Activated CD4-positive, alpha-beta T cell treated with anti-CD3 and anti-CD28 coated beads, Interleukin-2, amount 10 ng/mL, durations not matched to agents 7 days and 5 days (primary cell): ENCODE measurements at places on chromosomes 3 and 15. TPM values are rescaled to one million over a fixed set of nuclear protein-coding genes. Genes with fewer than 3 reads are reported as not detected.

BHLHE40 gene
- total RNA-seq, result 105 TPM

PLIN1 gene
- not detected for total RNA-seq

AGBL1 gene
- total RNA-seq, result not detected

ALPK3 gene
- total RNA-seq, result 0.15 TPM

ST8SIA2 gene
- not detected for total RNA-seq

ITGA11 gene
- total RNA-seq, result 1.1 TPM

REC114 gene
- total RNA-seq, result not detected

SRGAP3 gene
- 4.0 TPM for total RNA-seq

NR1I2 gene
- total RNA-seq, result 0.10 TPM

ECE2 gene
- total RNA-seq, result not detected

CPNE4 gene
- total RNA-seq, result not detected

ANKUB1 gene
- total RNA-seq, result not detected

FYCO1 gene
- 15.7 TPM for total RNA-seq

IGSF10 gene
- not detected for total RNA-seq

WNT5A gene
- not detected for total RNA-seq

POLQ gene
- total RNA-seq, result 32.1 TPM

SPTBN5 gene
- 1.2 TPM for total RNA-seq

CDCP1 gene
- 22.2 TPM for total RNA-seq

GOLGA6L7 gene
- not detected for total RNA-seq
